ENCODE measurements at places on chromosomes 2 and 18.

DNA sequence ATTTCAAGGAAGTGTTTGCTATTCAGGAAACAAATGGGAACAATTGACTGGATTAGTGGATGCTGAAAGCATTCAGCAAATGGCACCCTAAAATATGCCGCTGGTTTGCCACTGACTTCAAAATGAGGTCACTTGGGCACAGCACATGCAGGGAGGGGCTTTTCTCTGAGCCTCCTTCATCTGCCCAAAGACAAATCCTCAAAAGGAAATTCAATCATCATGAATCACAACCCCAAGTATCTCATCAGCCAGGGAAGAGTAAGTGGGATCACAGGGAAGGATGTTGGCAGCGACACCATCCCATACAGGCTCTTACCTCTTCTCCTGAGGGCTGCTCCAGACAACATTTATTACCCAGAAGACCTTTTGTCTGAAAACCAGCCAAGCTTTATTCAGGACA lies 14.4 kb upstream of the SP140L start:
- no peak for DNase-seq

DNA sequence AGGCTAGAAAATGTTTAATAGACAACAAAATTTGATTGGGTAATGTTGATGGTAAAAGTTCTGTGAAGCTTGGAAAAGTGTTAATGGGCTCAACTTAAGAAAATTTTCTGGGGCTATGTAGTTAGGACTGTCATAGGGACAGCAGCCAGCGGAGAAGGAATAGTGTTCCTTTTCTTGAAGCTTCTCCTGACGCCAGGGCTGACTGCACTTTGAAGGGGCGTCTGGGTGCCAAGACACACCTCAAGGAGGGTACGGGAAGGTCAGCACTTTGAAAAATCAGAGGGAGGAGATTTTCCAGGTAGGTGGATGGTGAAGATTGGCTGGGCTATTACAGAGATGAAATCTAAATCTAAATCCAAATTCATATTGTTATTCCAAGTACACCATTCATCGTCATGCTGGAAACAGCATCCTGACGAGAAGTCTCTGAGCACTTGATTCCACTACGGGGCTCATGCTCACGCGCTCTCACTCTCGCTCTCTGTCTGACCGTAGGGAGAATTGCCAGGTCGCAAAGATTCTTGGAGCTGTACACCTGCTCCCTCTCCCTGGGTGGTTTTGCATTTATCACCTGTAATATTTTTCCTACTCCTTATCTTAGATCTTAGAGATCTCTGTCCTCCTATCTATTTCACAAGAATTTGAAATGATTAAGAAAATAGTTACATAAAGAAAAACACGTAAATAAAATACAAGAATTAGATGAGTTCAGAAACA lies 91.0 kb downstream of the ITGB1BP1 start:
- DNase-seq, result no peak

DNA sequence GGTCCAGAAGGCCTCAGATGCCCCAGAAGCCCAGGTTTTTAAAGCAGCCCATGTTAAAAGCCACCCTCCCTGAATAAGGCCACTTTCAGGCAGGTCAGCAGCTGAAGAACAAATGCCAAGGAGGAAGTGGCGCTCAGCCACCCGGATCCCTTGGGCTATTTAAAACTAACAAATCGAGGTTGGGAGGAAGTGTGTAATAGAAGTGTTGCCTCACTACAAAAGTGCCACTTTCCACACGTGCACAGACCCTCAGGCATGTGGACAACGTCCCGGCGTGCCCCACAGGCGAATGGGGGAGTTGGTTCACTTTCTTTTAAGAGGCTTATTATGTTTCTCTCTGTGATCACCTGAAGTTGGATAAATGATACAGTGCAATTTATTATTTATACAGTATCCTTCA lies 173.8 kb upstream of the SALL3 start:
- no peak for DNase-seq

DNA sequence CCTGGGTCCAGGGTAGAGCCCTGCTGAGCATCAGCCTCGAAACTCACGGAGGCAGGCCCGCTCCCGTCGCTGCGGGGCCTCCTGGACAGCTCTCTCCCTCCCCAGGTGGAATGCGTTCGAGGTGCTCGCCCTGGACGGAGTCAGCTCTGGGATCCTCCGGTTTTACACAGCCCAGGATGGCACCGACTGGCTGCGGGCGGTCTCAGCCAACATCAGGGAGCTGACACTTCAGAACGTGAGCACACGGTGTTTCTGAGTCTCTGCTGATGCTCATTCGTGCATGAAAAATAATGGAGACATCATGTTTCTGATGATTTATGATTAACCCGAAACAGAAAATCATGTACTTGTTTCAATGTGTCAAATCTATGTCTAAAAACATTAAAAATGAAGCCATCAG lies 175.5 kb upstream of the TPO start:
- DNase-seq, result no peak

GRCh38 chr2:80392441-80392840 lies 87.9 kb upstream of the LRRTM1 start:
- DNase-seq, result no peak

GRCh38 chr2:67500541-67500940 lies 103.4 kb downstream of the ETAA1 start:
- DNase-seq, result no peak

DNA sequence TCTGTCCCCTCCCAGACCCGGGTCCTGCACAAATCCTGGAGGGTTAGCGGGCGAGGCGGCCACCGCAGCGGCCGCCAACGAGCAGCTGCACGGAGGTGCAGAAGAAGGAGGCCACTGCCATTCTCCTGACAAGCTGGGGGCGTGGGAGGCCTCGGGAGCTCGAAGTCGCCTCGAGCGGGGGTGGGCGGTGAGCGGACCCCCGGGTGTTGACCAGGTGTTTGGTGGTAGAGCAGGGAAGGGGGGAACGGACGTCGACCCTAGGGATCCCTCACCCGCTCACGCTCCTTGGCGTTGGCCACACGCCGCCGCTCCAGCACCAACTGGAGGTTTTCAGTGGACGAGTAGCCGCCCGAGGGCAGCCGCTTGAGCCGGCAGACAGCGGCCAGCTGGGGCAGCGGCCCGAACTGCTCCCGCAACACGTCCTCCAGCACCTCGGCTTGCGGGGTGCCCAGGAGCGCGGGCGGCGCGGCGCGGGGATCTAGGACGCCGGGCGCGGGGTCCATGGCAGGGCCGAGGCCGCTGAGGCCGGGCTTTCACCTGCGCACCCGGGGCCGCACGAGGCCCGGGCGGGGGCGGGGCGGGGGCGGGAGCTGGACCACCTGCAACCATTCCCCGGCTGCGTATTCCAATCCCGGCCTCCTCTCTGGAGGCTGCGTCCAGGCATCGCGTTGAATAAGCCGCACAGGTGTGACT lies at the start of gene FIGLA:
Gene FIGLA (minus strand): TSS at position 508 of the 693 bp plus-strand sequence. CDS start 5 bp downstream, at position 503.
- DNase-seq, result no peak

DNA sequence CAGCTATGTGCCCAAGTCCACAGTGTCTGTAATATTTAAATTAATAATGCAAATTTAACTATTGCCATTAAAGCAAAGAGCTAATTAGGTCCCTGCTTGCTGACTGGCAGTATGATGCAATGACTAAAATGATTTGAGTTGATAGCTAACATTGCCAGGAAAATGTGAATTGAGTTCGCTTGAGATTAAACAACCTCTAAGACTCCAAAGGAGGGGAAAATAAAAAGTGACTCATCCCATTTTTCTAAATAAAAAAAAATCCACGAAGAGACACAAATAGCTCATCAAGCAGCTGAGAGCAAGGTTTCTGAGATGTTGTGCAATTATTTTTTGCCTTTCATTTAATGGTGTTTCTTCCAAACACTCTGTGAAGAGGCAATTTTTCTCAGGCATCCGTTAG lies 413.0 kb downstream of the MTX2 start:
- no peak for DNase-seq

- DNase-seq, result peak; percentile 91
These were observed 454.1 kb downstream of the MEIS1 start for GRCh38 chr2:66888791-66889631.

GRCh38 chr2:50535971-50536759 lies 495.8 kb downstream of the NRXN1 start:
- peak; percentile 1 for DNase-seq

DNA sequence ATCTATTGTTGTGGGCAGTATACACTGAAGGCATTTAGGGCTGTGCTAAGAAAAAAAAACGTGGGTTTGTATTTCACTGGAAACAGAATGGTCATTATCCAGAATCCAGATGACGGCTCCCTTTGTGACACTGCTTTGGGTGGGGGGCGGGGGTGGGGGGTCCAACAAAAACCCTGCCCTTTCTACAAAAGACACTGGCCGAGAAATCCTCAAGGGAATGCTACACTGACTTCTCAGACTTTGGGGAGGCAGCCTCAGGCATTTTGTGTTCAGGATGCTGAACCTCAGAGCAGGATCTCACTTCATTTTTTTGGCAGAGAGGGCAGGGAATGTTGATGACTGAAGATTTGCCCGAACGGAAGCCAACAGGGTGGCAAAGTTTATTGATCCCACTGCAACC lies 417.1 kb downstream of the HRH4 start:
- DNase-seq, result no peak

GRCh38 chr2:65880436-65880835 lies 448.0 kb upstream of the SPRED2 start:
- no peak for DNase-seq

- no peak for DNase-seq
These were observed 137.7 kb downstream of the TANC1 start for GRCh38 chr2:159106109-159106508.

DNA sequence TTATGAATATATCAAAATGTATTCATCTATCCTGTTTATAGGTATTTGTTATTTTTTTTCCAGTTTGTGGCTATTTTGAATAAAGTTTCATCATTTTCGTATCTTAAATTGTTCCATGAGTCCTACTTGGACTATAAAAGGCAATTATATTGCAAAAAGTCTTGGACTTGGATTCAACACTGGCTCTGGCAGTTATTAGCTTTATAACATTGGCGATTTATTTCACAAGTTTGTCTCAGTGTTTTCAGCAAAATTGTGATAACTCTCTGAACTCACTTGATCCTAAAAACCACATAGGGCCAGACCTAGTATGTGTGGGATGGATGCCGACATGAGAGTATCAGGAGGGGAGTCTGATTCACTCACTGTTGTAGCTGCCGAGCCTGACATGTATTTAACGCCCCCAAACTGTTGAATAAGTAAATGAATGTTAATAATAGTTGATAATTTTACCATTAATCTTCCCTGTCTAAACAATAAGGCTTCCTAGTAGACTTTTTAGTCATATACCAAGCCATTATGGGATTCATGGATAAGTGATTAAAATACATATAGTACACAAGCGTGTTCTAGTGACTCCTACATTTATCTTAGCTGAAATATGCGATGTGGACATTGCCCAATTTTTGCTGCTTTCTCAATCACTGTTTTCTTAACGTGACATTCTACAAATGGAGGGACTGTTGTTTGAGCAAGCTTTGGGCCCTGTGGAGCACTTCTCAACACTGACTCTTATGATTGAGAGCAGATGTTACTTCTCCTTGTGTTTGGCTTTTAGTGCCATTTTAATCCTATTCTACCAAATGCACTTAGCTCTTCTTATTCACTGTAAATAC lies 907.6 kb downstream of the EPHA4 start:
- no peak for DNase-seq

- no peak for DNase-seq
These were observed 34.0 kb upstream of the SLC40A1 start for GRCh38 chr2:189614585-189614984.

DNA sequence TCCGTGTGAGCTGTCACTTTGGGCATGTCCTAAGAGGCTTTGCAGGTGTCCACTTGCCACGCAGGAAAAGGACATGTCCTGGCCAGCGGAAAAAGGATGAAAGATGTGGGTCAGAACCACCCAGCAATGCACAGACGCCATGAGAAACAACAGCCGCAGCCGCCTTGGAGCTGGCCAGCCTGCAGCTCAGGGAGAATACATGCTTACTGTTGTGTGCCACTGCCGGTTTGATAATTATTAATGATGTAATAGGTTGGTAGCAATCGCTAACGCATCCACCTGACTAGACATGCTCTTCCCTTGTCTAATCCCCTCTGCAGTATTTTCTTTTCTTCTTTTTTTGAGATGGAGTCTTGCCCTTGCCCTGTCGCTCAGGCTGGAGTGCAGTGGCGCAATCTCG lies 221.7 kb downstream of the HAUS1 start:
- DNase-seq, result no peak

DNA sequence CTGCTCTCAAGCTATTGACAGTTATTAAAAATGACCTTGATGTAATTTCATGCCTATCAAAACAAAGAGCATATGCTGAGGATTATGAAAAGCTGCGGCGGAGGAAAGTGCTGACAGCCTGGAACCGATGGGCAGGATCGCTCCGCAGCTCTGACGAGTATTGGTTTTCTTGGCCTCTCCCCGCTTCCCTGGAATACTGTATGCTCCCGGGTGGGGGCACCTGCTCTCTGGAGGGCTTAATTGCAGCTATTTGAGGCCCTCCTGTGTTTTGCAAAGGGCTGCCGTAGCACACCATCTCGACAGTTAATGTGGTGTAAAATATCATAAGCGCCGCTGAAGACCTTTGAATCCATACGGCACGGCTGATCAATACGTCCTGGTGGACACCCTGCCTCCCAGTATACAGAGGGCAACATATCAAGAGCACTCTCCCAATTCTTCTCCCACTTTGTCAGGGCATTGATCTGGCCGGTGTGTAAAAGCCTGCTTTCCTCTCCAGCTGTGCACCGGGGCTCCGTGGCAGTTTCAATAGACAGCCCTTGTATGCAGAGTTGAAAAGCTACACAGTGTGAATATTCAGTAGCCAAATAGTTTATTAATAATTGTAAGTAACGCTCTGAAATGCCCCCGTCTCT lies 662.4 kb downstream of the GALR1 start:
- no peak for DNase-seq

DNA sequence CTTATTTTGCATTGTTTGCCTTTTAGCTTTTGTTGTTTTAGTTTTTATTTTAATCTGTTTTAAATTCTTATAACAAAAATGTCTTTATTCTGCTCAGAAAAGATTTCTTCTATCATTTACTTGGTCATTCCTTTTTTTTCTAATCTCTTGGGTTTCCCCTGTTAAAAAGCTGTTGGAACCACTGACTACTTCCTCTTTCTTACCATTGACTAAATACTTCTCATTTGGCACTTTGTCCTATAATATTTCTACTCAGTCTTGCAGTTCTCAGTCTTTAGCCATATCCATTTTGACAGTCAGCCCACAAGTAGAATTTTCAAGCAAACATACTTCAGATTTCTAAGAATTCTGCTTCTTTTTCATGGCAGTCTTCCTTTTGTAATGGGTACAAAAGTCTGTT lies 567.2 kb downstream of the SATB2 start:
- no peak for DNase-seq

GRCh38 chr2:30366199-30366691 lies 80.8 kb upstream of the LCLAT1 start:
- DNase-seq, result no peak

- no peak for DNase-seq
These were observed 53.8 kb upstream of the TUBA3E start for GRCh38 chr2:130251873-130252620.

GRCh38 chr2:127185705-127186104 lies 34.4 kb downstream of the CYP27C1 start:
- DNase-seq, result no peak

DNA sequence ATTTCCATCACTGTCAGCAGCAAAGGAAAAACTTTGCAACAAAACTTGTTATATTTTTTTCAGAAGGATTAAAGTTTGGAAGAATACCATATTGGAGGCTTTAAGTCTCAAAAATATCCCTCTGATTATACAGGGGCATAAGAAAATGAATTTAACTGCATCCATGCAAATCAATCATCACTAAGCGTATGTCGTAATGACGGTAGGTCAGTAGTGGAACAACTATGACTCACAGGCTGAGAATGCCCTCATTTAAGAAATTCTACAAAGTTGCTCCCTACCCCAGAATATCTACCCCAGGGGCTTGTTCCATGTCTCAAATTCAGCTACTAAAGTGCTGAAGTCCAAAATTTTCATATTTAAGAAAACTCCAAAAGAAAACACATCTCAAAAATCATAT lies 12.5 kb upstream of the NAB1 start:
- peak; percentile 32 for DNase-seq
